Brain pericyte (primary cell): ENCODE measurements at places on chromosomes 12 and 14.
A peak's percentile ranks its signal among the peaks of the same experiment; 100 is the strongest.

GRCh38 chr14:106652494-106652893, 1126.1 kb downstream of the TMEM121 start:
- DNase-seq = no peak

- no peak for DNase-seq
Measured at GRCh38 chr12:132143336-132144071, 615 bp downstream of the DDX51 start.

- peak; percentile 90 for DNase-seq
Measured at GRCh38 chr14:68589447-68590200, 203.2 kb downstream of the ZFP36L1 start.

DNA sequence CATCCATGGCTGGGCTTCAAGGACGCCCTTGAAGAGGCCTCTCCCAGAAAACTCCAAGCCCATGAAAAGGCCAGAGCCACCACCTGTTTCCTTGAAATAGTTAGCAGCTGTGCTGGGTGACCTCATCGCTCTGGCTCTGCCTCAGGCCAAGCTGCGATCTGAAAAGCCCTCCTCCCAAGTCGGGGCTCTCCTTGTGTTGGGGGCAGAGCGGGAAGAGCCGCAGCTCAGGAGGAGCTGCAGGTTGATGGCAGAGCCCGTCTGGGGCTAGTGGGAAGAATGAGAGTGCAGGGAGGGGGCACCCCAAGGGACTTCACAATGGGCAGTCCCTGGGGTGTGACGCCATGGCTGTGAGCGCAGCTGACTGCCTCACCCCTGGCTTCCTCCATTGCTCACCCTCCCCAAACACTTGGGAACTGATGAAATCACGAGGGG, 50.0 kb upstream of the STON2 start:
- DNase-seq = no peak

DNA sequence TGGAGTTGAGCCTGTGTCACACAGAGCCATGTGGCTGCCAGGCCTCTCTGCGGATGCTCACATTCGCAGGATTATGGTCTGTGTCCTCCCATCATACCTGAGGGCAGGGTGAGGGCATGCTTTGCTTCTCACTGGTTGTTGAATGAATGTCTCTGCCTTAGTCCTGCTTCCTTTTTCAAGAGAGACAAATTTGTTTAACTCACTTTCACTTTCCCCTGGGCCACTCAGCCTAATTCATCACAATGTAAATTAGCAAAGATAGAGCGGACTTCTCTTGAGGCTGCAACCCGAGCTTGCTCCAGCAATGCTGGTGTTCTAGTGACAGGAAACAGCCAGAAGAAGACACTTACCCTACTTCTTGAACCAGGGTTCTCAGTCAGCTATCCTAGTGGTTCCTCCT, 35.5 kb upstream of the PAX9 start:
- no peak for DNase-seq

DNA sequence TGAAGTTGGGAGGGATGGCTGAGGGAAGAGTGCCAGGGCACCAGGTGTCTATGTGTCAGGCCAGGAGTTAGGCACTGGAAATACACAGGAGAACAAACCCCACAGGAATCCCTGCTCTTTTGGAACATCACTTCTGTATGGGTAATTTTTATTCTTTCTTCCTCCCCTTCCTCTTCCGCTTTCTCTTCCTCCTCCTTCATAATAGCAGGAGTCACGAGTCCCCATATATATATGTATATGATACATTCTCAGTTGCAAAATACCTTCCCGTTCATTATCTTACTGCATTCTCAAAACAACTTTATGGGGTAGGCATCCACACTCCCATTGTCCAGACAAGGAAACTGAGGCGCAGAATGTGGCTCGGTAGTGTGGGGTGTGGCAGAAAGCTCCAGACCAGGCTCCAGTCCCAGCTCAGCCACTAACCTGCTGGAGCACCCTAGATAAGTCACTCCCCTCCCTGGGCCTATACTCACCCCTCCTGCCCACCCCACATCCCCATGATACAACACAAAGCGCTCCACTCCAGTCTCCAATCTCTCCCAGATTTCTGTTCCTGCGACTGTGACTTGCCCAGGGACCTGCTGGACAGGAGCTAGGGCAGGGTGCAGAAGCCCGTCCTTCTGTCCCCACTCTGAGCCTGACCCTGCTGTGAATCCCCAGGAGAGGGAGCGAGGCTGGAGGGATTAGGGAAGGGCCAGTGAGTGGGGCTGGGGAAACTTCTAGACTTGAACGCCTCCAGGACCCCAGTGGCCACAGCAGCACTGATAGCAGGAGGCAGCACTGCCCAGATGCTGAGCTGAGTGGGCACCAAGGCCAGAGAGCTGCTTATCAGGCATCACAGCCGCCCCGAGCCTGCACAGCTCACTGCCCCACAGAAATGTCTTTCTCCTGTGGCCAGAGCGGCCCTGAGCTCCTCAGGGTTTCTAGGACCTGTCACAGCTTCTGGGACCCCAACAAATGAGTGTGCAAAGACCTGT, 1.4 kb upstream of the AQP2 start:
- DNase-seq = no peak

DNA sequence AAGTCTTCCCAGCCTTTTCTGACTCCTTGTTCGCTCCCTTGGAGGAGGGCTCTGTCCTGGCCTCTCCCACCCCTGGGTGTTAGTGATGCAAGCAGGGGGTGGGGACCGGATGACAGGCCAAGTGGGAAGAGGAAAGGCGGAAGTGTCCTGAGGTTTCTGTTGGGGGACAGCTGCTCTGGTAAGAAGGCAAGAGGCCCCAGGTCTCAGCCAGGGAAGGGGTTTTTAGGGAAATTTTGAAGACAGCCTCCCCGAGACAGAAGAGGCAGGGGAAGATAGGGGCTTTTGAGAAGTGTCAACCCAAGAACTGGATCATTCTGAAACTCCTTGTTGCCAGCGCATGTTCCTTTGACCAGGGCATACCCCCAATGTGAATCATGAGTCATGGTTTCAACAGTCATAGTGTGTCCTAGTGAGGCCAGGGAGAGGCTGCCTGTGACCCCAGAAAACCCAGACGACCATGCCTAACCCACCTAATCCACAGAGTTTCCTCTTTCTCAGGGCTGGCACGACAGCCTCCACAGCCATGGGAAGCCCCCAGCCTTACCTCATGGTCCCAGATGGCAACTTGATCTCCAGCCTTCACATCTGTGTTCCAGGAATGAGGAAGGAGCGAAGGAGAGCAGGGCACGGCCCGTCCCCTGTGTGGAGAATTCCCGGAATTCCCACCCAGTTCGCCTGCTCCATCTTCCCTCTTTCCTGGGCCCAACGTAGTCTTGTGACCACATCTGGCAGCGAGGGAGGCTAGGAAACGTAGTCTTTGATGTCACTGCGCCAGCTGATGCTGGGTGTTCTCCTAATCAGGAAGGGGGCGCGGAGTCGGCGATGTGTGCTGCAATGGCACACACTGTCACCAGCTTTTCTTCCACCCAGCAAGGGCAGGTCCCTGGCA, 4.9 kb upstream of the GPR132 start:
- DNase-seq = no peak

DNA sequence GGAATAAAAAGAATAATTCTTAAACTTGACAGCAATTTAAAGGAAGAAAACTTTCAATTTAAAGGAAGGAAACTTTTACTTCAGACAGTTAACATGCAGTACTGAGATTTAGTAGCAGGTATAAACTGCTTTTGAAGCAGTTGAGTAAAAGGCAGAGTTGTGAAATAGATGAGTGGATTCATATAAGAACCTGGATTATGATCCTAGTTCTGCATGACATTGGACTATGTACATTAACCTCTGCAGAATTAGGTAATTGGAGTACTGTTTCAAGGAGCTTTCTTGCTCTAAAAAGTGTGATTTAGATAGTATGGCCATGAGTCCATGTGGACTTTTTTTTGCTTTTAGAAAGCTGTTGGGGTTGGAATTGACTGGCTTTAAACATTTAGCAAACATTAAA, 29.7 kb downstream of the ATP2A2 start:
- no peak for DNase-seq

DNA sequence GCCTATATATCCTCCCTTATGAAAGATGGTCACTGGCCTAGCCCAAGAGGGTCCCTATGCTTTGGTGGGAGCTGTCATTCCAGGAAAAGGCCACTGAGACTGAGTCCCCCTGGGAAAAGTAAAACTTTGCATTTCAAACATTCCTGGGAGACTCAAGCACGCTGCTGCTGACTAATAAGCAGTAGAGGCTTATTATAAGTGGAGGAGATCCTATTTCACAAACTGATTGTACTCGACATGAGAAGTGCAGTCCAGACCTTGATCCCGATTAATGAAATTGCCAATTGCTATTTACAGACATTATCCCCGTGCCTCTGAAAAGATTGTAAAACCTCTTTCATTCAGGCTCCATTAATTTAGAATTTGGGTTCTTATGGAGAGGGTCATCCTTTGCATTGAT, 96.6 kb downstream of the EMP1 start:
- DNase-seq = no peak

DNA sequence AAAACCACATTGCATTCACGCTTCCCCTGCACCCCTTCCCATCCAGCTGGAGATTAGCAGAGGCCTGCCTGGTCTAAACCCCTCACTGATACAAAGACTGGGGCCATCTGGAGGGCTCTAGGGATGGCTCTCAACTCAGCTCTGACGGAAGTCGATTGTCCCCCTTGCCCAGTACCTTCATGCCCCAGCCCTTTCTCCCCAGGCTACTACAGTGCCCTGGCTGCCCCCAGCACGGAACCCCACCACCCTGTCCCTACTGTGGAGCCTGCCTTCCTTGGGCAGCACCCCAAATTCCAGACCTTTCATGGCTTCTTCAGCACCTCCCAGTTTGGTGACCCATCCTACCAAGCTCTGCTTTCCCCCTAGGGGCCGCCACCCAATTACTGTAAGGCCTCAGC, 25.6 kb downstream of the ZFP36L1 start:
- no peak for DNase-seq

DNA sequence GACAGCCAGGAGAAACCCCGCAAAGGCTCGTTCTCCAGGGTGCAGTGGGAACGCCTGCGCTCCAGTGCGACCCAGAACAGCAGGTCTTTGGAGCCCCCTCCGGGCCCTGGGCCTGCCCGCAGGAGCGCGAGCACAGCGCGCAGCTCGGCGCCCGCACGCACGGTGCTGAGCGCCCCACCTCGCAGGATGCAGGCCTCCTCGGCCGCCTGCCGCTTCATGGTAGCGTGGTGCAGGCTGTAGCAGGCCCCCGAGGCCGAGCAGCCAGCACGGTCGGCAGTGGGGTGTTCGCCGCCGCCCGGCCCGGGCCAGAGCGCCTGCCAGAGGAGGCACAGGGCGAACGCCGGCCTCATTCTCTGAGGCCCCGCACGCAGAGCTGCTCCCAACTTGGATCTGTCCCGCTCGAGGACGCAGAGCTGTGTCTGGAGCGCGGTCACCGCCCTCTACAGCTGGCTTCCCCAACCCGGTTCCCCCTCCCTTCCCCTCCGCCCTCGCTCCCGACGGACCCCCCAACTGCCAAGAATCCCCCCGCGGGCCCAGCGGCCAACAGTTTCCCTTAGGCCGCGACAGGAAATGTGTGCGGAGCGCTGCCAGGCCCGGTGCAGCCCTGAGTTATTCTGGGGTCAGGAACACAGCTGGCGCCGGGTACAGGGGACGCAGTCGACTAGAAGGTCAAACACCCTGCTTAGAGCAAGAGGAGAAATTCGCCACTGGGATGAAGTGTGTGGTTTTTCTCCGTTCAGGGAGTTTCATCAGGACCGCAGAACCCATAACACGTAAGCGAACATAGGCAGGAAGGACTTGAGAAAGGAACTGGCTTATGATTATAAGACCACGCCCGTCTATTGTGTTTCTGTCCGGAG, at the start of gene CLEC14A:
Gene CLEC14A, minus strand, starts transcription at position 421 of the 860 bp plus-strand sequence. Its CDS starts 71 bp downstream, at position 350.
- no peak for DNase-seq

- no peak for DNase-seq
Measured at GRCh38 chr14:65043893-65044595, 57.3 kb downstream of the FNTB start.

GRCh38 chr14:94969766-94970165, 187.6 kb downstream of the DICER1 start:
- no peak for DNase-seq

- no peak for DNase-seq
Measured at GRCh38 chr12:95051241-95051640, 22.2 kb downstream of the NR2C1 start.

DNA sequence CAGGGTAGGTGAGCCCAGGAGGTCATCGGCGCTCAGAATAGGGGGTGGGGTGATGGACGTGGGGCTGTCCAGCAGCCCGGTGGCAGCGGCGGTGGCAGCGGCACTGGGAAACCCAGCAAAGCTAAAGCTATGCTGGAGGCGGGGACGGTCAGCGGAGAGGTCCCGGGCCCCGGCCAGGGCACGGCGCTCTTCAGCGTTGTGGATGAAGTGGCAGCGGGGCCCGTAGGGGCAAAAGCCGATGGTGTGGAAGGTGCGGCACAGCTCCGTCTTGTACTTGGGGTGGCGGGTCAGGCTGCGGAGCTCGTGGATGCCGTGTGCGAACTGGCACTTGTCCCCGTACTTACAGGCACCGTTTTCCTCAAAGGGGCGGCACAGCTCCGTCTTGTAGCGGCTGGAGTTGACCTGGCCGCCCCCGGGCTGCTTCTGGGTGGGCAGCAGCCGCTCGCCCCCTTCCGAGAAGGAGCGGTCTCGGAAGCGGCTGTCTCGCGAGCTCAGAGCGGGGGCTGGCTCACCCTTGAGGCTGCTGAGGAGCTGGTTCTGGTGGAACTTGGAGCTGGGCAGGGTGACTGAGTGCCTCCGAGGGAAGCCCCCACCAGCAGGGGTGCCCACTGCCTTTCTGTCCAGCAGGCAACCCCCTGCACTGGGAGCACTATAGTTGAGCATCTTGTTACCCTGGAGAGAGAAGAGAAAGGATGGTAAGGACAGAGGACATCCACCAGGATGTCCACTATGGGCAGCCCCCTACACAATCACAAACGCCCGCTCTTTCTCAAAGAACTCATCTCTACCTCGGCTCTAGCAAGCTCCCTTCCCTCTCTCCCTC, 2.8 kb downstream of the ZFP36L1 start:
- no peak for DNase-seq

DNA sequence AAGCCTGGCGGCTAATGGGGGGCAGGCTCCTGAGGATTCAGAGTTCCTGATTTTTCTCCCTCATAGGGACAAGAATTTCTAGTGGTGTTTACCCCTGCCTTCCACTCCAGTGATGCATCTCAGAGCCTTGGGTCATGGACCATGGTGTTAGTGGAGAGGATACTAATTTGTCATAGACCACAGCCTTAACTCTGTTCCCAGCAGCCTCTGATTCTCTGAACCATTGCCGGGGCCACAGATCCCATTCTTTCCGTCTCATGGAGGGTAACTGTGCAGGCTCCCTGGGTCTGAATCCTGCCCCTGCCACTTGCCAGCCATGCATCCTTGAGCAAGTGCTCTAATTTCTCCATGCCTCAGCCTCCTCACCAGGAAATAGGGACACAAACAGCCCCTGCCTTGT, 55.1 kb downstream of the RPH3A start:
- no peak for DNase-seq
